ENCODE measurements at places on chromosomes 5 and 9.
A peak's percentile ranks its signal among the peaks of the same experiment; 100 is the strongest.

GRCh38 chr9:121703014-121703734 lies 51.7 kb downstream of the DAB2IP start:
- no peak for DNase-seq

GRCh38 chr5:174303035-174303434 lies 257.5 kb downstream of the NSG2 start:
- no peak for DNase-seq

DNA sequence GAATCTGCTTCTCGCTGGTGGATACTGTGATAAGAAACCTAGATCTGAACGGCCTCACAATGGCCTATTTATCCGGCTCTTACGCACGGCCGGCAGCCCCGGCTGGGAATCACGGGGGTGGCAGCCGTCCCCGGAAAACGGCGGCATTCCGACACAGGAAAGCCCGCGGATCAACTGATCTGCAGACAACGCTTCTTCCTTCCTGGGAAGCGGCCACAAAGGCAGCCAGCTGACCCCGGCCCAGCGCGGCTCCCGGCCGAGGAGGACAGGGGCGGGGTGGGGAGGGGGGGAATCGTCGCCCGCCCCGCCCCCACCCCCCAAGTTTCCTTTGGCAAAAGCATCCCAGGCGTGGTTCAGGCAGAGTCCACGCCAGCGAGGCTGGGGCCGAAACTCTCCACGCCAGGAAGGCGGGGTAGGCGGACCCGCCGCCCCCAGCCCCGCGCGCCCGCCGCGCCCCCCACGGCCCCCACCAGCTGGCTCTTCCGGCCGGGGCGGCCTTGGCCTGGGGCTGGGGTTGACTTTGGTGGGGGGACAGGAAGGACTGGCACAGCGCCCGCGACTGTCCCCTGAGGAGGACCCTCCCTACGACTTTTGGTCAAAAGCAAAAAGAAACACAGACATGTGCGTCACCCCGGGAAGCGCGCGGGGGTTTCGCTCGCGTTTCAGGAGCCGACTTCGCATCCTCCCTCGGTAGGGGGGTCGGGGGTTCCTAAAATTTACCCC lies 247.7 kb upstream of the ANKRD55 start:
- DNase-seq, result peak; percentile 82

DNA sequence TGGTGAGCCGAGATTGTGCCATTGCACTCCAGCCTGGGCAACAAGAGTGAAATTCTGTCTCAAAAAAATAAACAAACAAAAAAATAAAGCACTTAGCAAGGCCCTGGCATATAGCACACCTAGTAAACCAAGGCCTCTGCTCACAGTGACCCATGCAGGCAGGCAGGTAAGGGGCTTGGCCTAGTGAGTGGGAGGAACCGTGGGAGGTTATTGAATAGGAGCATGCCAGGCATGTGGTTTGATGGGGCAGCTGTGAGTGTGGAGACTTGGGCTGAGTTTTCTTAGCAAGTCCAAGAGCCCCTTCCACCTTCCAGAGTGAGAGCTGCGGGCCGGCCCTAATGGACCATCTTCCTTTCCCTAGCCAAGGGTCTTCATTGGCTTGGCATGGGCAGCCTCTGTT lies 4.5 kb upstream of the NDST1 start:
- DNase-seq, result no peak

GRCh38 chr9:86639899-86640379 lies 285.7 kb upstream of the TUT7 start:
- no peak for DNase-seq

GRCh38 chr9:36991516-36992134 lies 42.4 kb downstream of the PAX5 start:
- peak; percentile 66 for DNase-seq

DNA sequence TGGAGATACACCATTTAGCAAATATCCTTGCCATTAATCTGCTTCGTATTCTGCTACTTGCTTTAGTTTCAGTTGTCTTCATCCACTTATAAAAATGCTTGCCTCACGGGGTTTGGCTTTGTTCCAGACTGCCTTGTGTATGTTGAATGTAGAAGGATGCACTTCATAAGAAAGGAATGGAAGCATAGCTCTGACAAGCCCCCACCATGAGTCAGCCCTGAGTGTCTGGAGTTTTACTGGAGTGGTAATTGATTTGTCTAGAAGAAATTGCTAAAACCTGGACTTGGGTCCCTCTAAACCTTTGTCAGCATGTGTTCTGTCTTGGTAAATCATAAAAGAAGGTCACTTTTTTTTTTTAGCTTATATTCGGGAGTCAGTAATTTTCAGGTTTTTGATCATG lies 4.6 kb downstream of the TEX48 start:
- no peak for DNase-seq

DNA sequence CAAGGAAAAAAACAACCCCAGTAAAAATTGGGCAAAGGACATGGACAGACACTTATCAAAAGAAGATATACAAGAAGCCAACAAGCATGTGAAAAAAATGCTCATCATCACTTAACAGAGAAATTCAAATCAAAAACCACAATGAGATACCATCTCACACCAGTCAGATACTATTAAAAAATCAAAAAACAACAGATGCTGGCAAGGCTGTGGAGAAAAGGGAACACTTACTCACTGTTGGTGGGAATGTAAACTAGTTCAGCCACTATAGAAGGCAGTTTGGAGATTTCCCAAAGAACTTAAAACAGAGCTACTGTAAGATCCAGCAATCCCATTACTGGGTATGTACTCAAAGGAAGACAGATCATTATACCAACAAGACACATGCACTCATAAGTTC lies 157.4 kb downstream of the EDIL3 start:
- no peak for DNase-seq

DNA sequence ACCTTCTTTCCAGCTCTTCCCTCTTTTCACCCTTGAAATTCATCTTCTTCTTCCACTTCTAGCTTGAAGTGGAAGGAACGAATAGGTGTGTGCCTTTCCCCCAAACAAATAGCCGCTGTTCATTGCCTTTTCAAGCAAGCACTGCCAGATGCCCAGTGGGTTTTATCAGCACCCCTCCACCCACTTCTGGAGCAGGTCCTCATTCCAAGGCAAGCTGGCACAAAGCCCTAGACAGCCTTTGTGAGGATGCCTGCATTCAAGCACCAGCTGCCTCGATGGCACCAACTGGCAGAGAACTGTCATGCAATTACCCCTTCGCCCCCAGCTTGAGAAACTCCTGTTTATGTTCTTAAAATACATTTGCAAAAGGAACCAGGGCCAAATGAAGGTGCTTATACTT lies 36.5 kb downstream of the SERINC5 start:
- no peak for DNase-seq

- DNase-seq, result no peak
Measured at GRCh38 chr5:134975843-134976242, 8.1 kb downstream of the CATSPER3 start.

DNA sequence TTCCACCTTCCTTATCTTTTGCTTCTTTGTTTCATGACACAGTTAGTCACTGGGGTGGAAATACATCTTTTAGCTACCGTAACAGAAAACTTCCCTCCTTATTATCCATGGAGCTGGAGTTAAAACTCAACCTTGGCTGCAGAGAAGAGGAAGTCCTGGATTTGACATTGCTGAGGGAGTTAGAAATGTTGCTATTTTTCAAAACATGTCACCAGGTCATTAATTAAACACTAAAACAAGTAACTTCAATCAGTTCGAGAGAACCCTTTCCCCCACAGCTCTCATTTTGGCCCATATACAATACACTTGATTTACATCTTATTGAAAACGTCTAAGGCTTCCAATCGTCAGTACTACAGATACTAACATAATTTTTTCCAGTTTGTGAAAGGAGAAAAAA lies 237.9 kb upstream of the CD180 start:
- no peak for DNase-seq

- DNase-seq, result no peak
Measured at GRCh38 chr9:36169708-36170107, 520 bp downstream of the CCIN start.

GRCh38 chr5:55758231-55758630 lies 20.4 kb downstream of the DDX4 start:
- DNase-seq, result no peak

GRCh38 chr9:19451240-19452087 lies 42.7 kb downstream of the ACER2 start:
- no peak for DNase-seq

- no peak for DNase-seq
Measured at GRCh38 chr9:25752398-25752797, 74.2 kb upstream of the TUSC1 start.

GRCh38 chr5:180377556-180378197 lies 24.5 kb upstream of the GFPT2 start:
- no peak for DNase-seq

GRCh38 chr5:2181149-2181548 lies 298.4 kb upstream of the IRX4 start:
- no peak for DNase-seq

DNA sequence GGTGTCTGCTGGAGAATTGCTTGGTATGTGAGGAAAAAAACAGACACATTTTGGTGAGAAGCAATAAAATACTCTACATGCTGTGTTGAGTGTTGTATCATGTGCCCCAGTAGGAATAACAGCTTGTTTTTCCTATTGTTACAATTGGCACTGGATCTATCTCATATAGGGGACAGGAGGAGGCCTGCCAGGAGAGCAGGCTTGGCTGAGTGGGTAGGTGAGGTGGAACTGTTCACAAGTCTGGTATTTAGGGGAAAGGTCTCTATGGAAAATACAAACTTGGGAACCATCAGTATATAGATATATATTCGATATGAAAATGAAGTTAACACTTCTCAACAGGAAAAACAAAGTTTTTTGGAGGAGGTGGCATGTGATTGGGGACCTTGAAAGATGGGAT lies 9.5 kb upstream of the SH3TC2 start:
- DNase-seq, result no peak

GRCh38 chr9:127568971-127569885 lies 42.8 kb upstream of the STXBP1 start:
- DNase-seq, result peak; percentile 76

GRCh38 chr9:97510797-97511654 lies 9.6 kb downstream of the TMOD1 start:
- no peak for DNase-seq

DNA sequence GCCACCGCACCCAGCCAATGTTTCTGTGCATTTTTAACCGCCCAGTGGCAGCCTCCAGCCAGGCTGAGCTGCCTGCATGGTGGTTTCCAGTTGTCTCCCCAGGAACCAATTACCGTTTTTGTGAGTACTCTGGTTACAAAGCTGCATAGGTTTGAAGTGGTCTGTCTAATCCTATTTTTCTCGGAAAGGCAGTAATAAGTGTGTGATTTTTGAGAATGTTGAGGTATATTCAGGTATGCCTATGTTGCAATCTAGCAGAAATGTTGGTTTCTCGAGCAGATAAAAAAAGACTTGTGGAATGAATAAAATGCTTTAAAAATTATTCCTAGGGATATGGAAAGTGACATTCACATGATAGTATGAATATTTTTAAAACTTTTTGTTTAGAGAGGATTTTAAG lies 41.5 kb upstream of the ANKH start:
- DNase-seq, result no peak

DNA sequence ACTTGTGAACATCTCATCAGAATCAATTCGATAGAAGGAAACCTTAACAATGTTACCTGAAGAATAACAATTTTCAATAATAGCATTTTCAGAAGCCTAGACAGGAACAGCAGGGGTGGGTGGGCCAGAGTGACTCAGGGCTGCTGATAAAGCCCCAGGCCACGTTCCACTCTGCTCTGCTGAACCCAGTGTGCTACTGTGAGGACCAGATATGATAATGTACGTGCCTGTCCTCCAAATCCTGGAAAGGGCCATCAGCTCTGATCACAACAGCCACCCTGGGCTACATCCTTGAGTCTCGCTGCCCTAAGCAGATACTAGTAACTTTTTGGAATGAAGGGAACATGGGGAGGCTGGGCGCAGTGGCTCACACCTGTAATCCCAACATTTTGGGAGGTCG lies 91.3 kb downstream of the PRRT1B start:
- no peak for DNase-seq

GRCh38 chr9:120891884-120892747 lies 15.1 kb upstream of the PHF19 start:
- DNase-seq, result no peak

- DNase-seq, result no peak
Measured at GRCh38 chr5:156589104-156589945, 260.8 kb upstream of the PPP1R2B start.

DNA sequence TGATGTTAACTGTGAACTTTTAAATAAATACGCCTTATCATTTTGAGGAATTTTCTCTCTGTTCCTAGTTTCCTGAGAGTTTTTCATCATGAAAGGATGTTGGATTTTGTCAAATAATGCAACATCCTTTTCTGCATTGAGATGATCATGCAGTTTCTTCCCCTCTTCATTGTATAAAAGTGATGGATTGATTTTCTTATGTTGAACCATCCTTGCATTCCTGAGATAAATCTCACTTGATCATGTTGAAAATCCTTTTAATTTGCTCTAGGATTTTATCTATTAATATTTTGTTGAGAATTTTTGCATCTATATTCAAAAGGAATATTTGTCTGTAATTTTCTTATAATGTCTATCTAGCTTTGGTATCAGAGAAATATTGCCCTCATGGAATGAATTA lies 13.3 kb downstream of the FOXE1 start:
- no peak for DNase-seq

DNA sequence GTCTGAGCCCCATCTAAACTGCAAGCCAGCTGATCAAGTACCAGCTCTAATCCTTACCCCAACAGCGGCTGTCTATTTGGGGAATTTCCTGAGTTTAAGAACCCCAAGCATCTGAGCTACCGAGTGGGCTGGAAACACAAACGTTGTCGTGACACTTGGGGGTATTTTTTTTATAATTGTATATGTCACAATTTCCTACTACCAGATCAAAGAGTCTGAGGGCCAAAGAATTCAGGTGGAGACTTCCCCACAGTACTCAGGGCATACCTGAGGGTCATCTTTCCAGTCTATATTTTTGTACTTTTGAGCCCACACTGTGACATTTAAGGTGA lies 42.8 kb downstream of the PTTG1 start:
- no peak for DNase-seq

- no peak for DNase-seq
Measured at GRCh38 chr9:69443178-69443577, 118.2 kb downstream of the ENTREP1 start.

- no peak for DNase-seq
Measured at GRCh38 chr5:77670526-77670925, 32.0 kb upstream of the OTP start.

DNA sequence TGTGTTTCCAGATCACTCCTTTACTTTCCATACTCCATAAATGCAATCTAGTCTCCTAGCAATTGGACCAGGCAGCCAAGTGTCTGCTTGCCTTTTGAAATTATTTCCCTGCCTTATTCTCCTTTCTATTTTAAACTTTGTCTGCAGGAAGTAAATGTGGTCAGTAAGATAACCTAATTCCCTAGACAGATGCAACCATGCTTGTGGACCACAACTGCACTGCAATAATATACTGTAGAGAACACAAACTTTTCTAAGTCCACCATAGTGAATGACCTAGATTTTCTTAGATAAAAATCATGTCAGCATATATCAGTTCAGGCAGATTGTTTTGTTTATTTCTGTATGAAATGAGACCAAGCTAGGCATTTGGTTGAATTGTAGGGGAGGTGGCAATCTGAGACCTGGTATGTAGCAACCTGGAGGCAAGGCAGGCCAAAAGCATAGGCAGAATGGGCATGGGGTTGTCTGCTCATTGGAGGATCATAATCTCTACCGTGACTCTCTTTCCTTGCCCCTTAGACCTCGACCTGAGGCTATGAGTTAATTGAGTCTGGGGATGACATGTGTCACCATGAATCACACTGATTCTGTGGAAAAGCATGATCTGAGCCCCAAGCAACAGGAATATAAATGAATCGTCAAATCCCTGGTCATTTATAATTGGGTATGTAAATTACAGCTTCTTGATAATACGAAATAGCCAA lies 20.7 kb downstream of the ACTL7B start:
- no peak for DNase-seq

GRCh38 chr5:4244306-4244705 lies 648.7 kb downstream of the IRX1 start:
- no peak for DNase-seq

GRCh38 chr9:14192556-14192955 lies 121.4 kb downstream of the NFIB start:
- no peak for DNase-seq
